ENCODE measurements at places on chromosomes 2 and 18.

DNA sequence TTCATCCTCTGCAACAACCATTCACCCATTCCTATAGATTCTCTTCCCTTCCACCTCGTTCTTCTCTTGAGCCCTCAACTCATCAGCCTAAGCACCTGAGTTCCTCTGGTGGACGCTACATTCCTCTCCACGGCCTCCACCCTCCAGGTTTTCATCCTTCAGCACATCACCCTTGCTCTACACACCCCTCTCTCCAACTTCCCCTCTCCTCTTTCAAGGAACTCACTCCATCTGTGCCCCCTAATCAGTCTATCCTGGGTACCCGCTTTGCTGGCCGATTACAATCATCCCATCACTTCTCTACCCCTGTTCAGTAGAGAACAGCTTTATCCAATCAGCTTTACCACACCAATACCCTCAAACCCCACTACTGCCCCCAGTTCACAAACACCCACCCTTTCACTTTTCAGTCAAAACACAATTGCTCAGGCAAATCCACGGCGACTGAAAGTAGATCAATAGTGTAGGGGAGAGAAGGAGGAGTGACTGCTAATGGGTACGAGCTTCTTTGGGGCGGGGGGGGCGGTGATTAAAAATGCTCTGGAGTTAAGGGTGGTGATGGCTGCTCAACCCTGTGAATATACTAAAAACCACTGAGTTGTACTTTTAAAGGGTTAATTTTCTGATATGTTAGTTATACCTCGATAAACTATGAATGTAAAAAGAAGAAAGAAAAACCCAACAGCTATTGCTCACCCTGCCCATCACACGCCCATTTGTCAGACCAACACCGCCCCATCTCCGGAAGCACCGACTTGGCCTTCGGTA is 857 bp downstream of the DYM start:
- DNase-seq: no peak

DNA sequence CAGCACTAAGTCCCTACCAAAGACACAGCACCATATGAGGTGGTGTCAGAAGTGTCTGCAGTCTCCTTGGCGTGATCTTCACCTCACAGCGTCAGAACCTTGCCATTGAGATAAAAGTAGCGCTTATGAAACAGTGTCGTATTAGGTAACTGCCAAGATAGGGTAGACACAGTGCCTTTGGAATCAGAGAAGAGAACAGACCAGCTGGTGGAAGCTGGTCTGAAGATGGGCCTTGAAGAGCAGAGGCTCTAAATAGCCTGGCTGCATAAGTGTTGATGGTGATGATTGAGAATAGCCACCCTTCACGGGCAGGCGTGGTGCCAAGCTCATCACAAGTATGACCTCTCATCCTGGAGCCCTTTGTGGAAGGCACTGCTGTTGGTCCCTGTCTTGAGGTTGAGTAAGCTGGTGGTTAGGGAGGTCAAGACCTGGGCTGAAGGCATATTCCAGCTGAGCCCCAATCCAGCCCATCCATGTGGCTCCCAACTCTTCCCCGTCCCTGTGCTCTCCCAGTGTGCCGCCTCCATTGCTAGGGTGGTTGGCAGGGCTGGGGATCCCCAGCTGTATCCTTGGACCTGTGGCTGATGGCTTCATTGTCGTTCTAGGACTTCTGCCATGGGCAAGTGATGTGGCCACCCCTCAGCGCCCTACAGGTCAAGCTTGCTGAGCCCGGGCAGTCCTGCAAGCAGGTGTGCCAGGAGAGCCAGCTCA is 187.4 kb downstream of the MGAT5 start:
- no peak for DNase-seq

DNA sequence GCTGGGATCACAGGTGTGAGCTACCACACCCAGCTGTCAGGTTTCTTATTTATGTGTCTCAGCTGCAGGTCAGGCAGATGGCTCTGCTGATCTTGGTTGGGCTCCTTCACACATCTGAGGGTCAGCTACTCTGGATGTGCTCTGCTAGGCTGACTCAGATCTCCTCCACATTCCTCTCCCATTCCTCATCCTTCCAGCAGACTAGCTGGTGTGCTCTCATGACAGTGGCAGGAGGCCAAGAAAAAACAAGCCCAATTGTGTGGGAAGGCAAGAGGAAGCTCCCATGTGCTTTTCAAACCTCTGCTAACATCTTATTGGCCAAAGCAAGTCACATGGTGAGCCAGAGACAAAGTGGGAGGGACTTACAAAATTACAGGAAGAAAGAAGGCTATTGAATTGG is 11.7 kb upstream of the MSH6 start:
- DNase-seq: no peak

GRCh38 chr2:26382564-26382963 is 19.2 kb upstream of the DRC1 start:
- no peak for DNase-seq

- DNase-seq: no peak
Measured at GRCh38 chr2:229044581-229044980, 226.5 kb downstream of the PID1 start.

- no peak for DNase-seq
Measured at GRCh38 chr2:205386109-205386508, 296.2 kb upstream of the NRP2 start.

- no peak for DNase-seq
Measured at GRCh38 chr2:479031-479430, 191.1 kb upstream of the ALKAL2 start.

DNA sequence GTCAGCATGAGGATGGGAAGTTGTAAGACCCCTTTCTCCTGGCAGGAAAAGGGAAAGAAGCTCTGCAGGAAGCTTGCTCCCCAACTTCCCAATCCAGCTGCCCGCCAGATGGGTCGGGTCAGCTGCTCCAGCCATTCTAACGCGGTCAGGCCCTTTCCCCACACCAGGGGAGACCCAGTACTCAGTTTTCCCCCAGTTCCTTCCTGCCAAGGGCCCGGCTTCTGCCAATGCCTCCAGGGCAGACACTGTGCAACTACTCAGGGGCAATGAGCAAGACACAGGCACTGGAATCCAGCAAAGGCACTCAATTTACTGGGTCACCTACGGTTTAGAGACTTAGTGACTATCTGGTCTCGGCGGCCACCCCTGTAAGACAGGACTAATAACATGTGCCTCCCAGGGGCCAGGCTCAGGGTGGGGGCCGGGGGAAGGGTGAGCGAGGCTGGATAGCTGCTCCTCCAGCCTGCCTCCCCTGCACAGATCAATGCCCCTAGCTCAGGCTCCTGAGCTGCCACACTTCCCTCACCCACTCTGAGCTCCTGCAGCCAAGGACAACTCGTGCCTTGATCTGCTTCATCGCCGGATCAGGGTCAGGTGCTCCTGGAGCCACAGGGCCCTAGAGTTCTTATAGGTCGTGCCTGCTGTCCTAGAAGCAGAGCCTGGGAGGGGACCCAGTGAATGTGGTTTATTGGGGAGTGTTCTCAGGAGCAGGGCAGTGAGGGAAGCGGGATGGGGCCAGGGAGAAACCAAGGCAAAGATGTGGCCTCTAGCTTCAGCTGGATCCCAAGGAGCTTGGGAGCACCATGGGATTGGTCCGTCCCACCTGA is 171.1 kb downstream of the ZFP36L2 start:
- no peak for DNase-seq

- DNase-seq: no peak
Measured at GRCh38 chr2:62335612-62336011, 139.7 kb downstream of the B3GNT2 start.

- no peak for DNase-seq
Measured at GRCh38 chr2:228875152-228875900, 395.8 kb downstream of the PID1 start.

DNA sequence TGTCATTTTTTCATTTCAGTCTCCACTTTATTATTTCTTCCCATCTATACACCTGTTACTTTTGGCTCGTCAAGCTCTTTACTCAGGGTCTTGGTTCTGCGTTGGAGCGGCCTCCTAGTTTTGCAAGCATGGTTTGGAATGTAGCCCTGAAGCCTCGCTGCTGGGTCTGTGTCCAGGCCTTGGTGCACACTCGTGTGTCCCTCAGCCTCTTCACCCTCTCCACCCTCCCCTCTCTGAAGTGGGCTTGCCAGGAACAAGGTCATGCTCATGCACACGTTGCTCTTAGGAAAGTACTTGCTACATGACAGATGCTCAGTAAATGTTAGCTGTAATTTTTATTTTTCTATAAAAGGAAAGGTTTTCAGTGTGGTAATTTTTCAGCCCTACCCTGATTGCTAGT is 147.0 kb downstream of the ATP9B start:
- no peak for DNase-seq

DNA sequence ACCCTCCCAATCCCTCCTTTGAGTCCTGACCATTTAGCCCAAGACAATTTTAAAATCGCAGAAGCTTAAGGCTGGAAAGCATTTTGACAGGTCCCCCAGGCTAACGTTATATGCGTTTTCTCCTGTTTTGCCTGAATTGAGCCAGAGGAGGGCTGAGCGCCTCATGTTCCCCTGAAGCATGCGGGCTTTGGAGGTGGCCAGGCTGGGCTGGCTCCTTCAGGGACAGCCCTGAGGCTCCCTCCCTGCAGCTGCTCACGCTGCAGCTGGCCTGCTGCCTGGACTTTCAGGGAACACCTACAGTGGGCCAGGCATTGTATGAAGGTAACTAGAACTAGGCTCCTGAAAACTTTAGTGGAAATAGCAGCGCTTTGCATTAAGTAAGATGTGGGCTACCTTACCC is 179.2 kb downstream of the ACKR3 start:
- DNase-seq: no peak

DNA sequence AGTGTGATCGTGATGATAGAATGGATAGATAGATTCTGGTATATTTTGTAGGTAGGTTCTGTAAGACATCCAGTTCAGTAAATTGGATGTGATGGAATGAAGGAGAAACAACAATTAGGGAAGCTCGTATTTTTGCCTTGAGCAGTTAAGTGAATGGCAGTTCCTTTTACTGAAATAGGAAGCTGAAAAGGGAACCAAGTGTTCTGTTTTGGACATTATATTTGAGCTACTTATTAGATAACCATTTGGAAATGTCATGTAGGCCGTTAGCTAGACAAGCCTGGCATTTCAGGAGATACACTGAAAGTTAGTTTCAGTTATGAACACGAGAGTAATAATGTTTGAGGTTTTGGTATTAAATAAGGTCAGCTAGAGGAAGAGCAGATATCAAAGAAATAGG is 41.5 kb downstream of the MARCHF7 start:
- no peak for DNase-seq

- no peak for DNase-seq
Measured at GRCh38 chr2:122263746-122264145, 508.3 kb downstream of the TSN start.

DNA sequence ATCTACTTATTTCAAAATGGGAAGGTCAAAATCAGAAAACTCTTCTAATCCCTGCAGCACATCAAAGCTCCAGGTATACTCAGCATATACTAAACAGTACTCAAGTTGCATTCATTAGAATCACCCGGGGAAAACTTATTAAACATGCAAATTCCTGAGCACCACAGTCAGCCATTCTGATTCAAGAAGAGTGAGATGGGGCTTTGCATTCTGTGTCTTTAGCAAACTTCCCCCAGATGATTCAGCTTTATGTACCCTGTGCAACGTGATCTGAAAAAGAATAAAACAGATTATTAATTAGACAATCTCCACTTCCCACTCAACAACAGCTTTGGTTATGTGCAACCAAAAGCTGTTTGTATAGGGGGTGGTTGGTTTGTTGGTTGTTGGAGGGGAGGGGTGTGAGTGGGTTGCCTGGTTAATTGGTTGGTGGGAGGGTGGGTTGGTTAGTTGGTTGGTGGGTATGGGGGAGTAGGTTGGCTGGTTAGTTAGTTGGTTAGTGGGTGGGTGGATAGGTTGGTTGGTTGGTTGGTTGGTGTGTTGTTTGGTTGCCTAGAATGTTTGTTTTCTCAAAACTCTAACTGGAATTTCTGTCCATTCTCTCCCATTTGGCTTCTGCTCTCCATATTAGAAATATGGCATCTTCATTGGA is 112.5 kb upstream of the AGAP1 start:
- DNase-seq: no peak

GRCh38 chr2:32743480-32744236 is 115.8 kb downstream of the TTC27 start:
- no peak for DNase-seq

DNA sequence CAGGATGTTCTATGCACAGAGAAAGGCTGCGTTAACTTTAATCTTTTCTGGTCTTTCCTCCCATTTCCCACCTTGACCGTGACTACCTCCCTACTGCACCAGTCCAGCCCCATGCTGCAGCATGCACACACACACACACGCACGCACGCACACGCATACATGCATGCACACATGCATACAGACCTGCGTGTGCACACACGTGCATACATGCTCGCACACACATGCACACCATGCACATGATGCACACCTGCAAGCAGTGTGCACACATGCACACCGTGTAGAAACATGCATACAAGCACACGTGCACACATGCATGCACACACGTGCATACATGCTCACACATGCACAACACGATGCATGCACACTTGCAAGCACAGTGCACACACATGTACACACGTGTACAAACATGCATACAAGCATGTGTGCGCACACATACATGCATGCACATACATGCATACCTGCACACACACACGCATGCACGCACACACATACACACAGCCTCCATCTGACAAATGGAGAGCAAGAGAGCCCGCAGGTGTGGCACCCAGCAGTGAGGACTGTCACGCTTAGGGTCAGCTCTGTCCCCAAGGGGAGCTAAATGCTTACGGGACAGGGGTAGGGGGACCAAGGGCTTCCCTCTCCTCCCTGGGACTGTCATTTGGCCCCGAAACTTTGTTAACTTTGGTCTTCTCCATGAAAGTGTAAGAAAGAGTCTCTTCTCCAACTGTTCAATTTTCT is 18.2 kb downstream of the SNORC start:
- DNase-seq: no peak

DNA sequence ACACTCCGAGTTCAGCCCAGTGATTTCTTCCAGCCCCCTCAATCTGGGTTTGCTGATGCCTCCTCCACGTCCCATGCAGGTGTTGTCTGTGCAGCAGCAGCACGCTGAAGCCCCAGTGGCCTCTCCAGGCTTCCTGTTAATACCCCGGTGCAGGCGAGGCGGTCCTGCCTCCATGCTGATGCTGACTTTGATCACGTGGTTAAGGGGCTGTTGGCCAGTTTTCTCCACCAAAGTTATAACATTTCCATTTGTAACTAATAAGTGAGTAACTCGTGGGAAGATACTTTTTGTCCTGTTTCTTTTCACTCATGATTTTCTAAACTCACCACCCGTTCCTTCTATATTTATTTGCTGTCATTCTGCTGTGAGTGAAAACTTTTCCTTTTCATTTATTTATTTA is 42.5 kb upstream of the TMEM18 start:
- no peak for DNase-seq

GRCh38 chr2:75018162-75018561 is 59.7 kb downstream of the POLE4 start:
- no peak for DNase-seq

DNA sequence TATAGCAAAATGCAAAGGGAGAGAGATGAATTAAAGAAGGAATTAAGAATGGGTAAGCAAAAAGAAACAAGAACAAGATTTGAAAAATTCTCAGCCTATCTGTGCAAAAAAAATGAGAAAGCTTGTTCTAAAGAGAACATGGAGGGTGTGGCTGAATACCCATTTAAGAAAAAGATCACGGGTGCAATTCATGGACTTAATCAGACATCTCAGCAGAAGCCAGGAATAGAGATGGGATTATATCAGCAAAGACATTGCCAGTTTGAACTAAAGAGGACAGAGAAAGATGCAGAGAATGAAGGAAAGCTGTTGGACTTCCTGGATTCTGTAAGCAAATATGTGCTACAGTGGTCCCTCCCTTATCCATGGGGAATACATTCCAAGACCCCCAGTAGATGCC is 115.6 kb downstream of the RTTN start:
- no peak for DNase-seq
